ENCODE measurements at places on chromosomes 12 and 14. TPM values are rescaled to one million over a fixed set of nuclear protein-coding genes. Genes with fewer than 3 reads are reported as not detected.

The SIRT4 gene
- 0.97 TPM for total RNA-seq

The AKAP3 gene
- total RNA-seq = 1.1 TPM

The SLCO1C1 gene
- 0.68 TPM for total RNA-seq

The KLRG1 gene
- not detected for total RNA-seq

The C12orf50 gene
- not detected for total RNA-seq

The SMIM41 gene
- total RNA-seq = not detected

The GLT8D2 gene
- 64.7 TPM for total RNA-seq

The BTG1 gene
- 107 TPM for total RNA-seq

The IFNG gene
- total RNA-seq = not detected

The DLGAP5 gene
- total RNA-seq = 11.5 TPM

The HCAR3 gene
- not detected for total RNA-seq

The EML5 gene
- total RNA-seq = 0.19 TPM

The CLEC2B gene
- not detected for total RNA-seq

The CPNE6 gene
- not detected for total RNA-seq

The SALL2 gene
- total RNA-seq = 22.7 TPM

The GALNT8 gene
- 0.21 TPM for total RNA-seq

Measured in osteocyte (in vitro differentiated cells).